ENCODE measurements at places on chromosomes 5 and 9. TPM values are rescaled to one million over a fixed set of nuclear protein-coding genes. Genes with fewer than 3 reads are reported as not detected.

PCDHB8 gene
- 1.9 TPM for total RNA-seq

CCNJL gene
- total RNA-seq = 1.8 TPM

GRIN3A gene
- total RNA-seq = under 0.01 TPM

CDKN2A gene
- total RNA-seq = 4.2 TPM

BTNL8 gene
- total RNA-seq = 0.71 TPM

PCDHA10 gene
- total RNA-seq = 0.66 TPM

LRRC19 gene
- not detected for total RNA-seq

PDZD2 gene
- 11.7 TPM for total RNA-seq

SLC24A2 gene
- total RNA-seq = 0.28 TPM

C9orf153 gene
- 0.99 TPM for total RNA-seq

SEMA4D gene
- total RNA-seq = 9.4 TPM

TXNDC15 gene
- 75.2 TPM for total RNA-seq

LOX gene
- total RNA-seq = 12.2 TPM

CARTPT gene
- total RNA-seq = 39.8 TPM

TUSC1 gene
- total RNA-seq = 17.7 TPM

PDGFRB gene
- 54.9 TPM for total RNA-seq

DNM1 gene
- total RNA-seq = 40.2 TPM

SPATA31E1 gene
- total RNA-seq = not detected

NAIP gene
- total RNA-seq = 25.9 TPM

LVRN gene
- total RNA-seq = 3.9 TPM

EMB gene
- 11.8 TPM for total RNA-seq

LIFR gene
- 79.6 TPM for total RNA-seq

FCN1 gene
- 1.2 TPM for total RNA-seq

CERT1 gene
- 36.5 TPM for total RNA-seq

PCDHB6 gene
- 1.4 TPM for total RNA-seq

ACSL6 gene
- total RNA-seq = 2.2 TPM

IFNE gene
- not detected for total RNA-seq

KCNV2 gene
- total RNA-seq = not detected

CAMSAP1 gene
- total RNA-seq = 19.4 TPM

IL33 gene
- total RNA-seq = 53.2 TPM

FAM78A gene
- total RNA-seq = 3.0 TPM

CDC20B gene
- total RNA-seq = not detected

TBCA gene
- 222 TPM for total RNA-seq

SLC45A2 gene
- 0.27 TPM for total RNA-seq

AK8 gene
- 0.81 TPM for total RNA-seq

IFT74 gene
- 14.1 TPM for total RNA-seq

SUB1 gene
- 108 TPM for total RNA-seq

CTNNA1 gene
- total RNA-seq = 200 TPM

IFNA14 gene
- total RNA-seq = not detected

NPDC1 gene
- total RNA-seq = 21.4 TPM

NR5A1 gene
- total RNA-seq = not detected

RMI1 gene
- total RNA-seq = 3.0 TPM

RMRP gene
- total RNA-seq = 26,387 TPM

RPS14 gene
- 5,491 TPM for total RNA-seq

Measured in sigmoid colon (tissue), 7 donors.